CD8-positive, alpha-beta memory T cell (primary cell): ENCODE measurements at places on chromosomes 7 and 10. TPM values are rescaled to one million over a fixed set of nuclear protein-coding genes. Genes with fewer than 3 reads are reported as not detected.
A peak's percentile ranks its signal among the peaks of the same experiment; 100 is the strongest.

GRCh38 chr10:91210014-91210413 lies 10.4 kb upstream of the PCGF5 start:
- DNase-seq, result no peak

The MKLN1 gene
- polyA plus RNA-seq, result 21.8 TPM

DNA sequence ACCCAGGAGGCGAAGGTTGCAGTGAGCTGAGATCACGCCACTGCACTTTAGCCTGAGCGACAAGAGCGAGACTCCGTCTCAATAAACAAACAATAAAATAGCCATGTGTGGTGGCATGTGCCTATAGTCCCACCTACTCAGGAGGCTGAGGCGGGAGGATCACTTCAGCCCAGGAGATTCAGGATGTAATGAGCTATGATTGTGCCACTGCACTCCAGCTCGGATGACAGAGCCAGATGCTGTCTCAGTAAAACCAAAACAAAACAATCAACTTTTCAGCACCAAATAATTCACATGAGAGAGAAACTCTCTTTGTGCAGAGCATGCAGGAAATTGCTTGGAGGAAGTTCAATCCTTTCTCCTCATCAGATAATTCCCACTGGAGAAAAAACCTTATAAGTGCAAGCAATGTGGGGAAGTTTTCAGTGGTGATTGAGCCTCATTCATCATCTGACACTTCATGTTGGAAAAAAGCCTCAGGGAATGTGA lies 13.4 kb upstream of the FIS1 start:
- DNase-seq, result no peak

- DNase-seq, result peak; percentile 80
Observed at GRCh38 chr7:139075031-139075652, 34.4 kb downstream of the ZC3HAV1 start.

The MBL2 gene
- polyA plus RNA-seq, result not detected

- DNase-seq, result peak; percentile 67
Observed at GRCh38 chr10:80493522-80494051, 39.5 kb downstream of the TSPAN14 start.

- no peak for DNase-seq
Observed at GRCh38 chr7:105664816-105665525, 83.7 kb upstream of the EFCAB10 start.

The MSS51 gene
- 0.14 TPM for polyA plus RNA-seq

DNA sequence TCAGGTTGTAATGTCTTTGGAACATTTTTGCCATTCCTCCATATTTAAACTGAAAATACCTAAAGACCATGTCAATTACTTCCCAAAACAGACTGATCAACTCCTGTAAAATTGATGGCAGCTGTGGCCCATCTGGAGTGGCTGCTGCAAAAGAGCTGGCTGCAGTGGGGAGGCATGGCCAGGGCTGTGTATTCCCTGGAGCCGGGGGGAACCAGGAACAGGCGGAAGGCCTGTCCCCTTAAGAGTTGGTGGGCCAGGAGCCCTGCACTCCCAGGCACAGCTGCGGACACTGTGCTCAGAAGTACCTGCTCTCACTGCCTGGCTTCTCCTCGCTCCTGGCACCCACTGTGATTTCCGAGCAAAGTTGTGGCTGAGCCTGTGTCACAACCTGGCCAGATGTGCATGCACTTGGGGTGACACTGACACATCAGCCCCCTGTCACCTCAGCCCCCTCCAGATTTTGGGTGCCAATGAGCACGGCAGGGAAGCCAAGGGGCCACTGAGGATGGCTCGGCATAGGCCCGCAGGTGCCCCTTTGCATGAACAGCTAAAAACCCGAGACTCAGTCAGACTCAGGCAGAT lies 116.1 kb downstream of the DGKB start:
- no peak for DNase-seq

The CCDC7 gene
- 12.2 TPM for polyA plus RNA-seq

- DNase-seq, result no peak
Observed at GRCh38 chr10:112059220-112059619, 124.3 kb downstream of the GPAM start.
